Stimulated activated memory B cell treated with anti-CD40 and anti-IgM and Interleukin-4, amounts not matched to agents 10 μg/mL and 1 μg/mL and 100 μg/mL, for 72 hours (primary cell): ENCODE measurements at places on chromosomes 13 and 19.

- H3K27me3 ChIP-seq, result peaks cover 8% of the 10 kb centered on the region
- H3K4me3 ChIP-seq, result no peak overlapping the region
- no peak for ATAC-seq
- no peak overlapping the region for H3K27ac ChIP-seq
- no peaks in the 10 kb centered on the region for H3K36me3 ChIP-seq
Observed at GRCh38 chr19:13090511-13091231, 12.0 kb downstream of the LYL1 start.

DNA sequence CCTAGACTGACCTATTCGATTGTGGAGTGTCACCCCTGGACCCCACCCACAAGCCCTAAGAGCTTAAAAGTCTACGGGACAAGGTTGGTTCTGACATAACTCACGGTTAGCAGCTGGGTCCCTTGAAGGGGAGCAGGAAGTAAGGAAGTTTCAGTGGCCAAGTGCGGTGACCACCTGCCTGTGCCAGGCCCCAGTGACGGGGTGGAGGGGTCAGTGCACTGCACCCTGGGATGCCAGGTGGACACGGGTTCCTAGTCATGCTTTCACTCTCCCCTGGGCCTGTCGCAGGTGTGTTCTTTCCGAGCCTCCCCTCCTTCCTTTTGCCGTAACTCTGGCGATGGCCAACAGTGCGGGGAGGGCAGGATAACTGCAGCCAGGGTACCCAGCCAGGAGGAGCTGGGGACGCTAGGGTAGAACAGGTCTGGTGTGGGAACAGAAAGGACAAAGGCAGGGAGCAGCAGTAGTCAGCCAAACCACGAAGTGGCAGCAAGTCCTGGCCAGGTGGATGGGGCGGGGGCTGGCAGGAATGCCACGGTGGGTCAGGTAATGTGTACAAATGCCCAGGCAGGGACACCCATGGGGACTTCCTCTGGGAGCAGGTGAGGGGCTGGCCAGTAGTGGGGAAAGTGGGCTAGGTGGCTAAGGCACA, 58.3 kb downstream of the RGCC start:
- H3K27ac ChIP-seq, result no peak overlapping the region
- no peaks in the 10 kb centered on the region for H3K27me3 ChIP-seq
- H3K4me3 ChIP-seq, result no peak overlapping the region
- H3K36me3 ChIP-seq, result no peaks in the 10 kb centered on the region

- H3K27ac ChIP-seq, result no peak overlapping the region
- H3K4me3 ChIP-seq, result no peak overlapping the region
- no peaks in the 10 kb centered on the region for H3K27me3 ChIP-seq
- H3K4me1 ChIP-seq, result no peaks in the 10 kb centered on the region
Observed at GRCh38 chr13:91072486-91072885, 275.0 kb upstream of the MIR17HG start.

GRCh38 chr13:29767006-29767405, 83.4 kb downstream of the UBL3 start:
- H3K36me3 ChIP-seq, result peaks cover 9% of the 10 kb centered on the region
- no peaks in the 10 kb centered on the region for H3K27me3 ChIP-seq
- ATAC-seq, result no peak
- H3K4me3 ChIP-seq, result no peak overlapping the region
- peaks cover 14% of the 10 kb centered on the region for H3K4me1 ChIP-seq
- no peak overlapping the region for H3K27ac ChIP-seq

DNA sequence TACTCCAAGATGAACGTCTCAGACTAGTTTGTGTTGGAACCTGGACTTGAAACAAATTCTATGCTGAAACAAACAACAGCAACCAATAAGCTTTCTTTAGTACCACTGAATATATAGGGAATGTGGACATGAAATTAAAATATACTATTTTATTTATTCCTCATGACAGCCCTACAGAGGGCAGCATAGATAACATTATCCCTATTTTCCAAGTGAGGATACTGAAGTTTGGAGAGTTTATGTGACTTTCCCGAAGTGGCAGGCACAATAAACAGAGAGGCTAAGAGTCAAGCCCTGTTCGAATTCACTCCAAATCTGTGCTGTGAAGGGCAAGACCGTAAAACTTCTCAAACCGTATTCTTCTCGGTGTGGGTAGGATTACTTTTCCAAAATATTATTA, 509.9 kb upstream of the GPC6 start:
- H3K4me1 ChIP-seq, result no peaks in the 10 kb centered on the region
- H3K4me3 ChIP-seq, result no peak overlapping the region
- no peaks in the 10 kb centered on the region for H3K27me3 ChIP-seq
- ATAC-seq, result no peak
- H3K27ac ChIP-seq, result no peak overlapping the region

GRCh38 chr13:32086791-32087441, 55.3 kb downstream of the FRY start:
- H3K36me3 ChIP-seq, result no peaks in the 10 kb centered on the region
- ATAC-seq, result no peak
- no peak overlapping the region for H3K4me3 ChIP-seq
- H3K27me3 ChIP-seq, result no peaks in the 10 kb centered on the region
